ENCODE measurements at places on chromosomes 6 and 20.

DNA sequence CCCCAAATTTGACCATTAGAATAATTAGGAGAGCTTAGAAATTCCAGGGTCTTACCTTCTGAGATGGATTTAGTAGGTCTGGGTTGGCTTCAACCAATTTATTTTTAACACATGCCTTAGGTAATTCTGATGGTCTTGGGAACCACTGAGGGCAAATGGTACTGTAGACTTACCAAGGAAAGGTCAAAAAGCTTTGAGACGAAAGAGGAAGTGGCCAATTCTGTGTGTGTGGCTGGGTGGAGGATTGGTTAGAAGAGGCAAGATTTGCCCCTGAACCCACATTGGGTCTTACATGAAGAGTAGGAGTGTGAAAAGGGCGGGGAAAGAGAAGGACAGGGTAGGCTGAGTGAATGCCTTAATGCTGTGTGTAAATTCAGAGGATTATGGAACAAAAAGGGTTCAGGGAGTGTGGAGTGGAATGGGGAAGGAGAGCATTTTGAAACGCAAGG is 2.7 kb downstream of the ITCH start:
- peak; percentile 86 for DNase-seq

- no peak for DNase-seq
Measured at GRCh38 chr6:167266830-167267555, 24.1 kb upstream of the UNC93A start.

DNA sequence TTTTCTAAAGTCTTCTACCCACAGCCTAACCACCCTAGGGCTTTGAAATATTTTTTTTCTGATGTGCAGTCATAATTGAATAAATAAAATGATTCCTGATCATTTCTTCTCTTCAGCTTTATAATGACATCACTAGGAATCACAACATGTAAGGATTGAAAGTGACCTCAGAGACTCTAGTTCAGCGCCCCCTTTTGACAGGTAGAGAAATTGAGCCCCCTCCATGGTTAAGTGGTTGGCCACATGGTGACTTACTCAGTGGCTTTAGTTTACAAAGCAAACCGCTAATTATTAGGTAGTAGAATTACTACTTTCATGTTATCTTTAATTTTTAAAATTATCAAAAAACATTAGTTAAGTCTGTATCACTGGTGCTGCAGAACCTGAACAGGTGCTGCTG is 13.3 kb upstream of the SLC2A12 start:
- peak; percentile 16 for DNase-seq

- DNase-seq, result no peak
Measured at GRCh38 chr6:11368760-11369159, 136.3 kb upstream of the NEDD9 start.

DNA sequence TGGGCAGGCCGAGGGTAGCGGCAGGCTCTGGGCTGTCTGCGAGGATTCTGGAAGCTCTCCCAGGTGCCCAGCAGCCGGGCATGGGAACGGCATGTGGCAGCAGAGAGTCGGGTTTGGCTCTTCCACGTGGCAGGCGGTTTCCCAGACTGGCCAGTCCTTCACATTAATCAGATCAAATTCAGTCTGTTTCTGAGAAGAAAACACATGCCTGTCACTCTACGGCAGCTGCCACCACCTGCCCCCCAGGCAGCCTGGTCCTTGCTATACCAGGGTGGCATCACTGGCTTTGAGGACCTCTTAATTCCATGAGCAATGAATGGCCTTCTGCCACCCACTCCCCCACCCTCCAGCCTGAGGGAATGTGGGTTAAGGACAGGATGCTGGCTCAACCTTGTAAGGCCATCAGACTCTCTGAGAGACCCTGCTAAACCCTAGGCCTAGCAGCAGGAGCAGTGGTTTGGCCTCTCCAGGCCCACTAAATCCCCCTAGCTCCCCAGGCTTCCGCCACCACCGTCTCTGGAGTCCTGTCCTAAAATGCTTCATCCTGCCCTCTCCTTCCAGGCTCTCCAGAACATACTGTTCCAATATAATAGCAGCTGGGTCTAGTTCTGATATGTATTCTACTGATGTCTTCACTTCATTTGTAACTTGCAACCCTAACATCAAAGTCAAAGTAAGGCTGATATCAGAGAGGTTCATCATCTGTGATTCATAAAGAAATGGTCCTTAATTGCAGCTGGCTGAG is 47.8 kb downstream of the PLCG1 start:
- DNase-seq, result no peak

DNA sequence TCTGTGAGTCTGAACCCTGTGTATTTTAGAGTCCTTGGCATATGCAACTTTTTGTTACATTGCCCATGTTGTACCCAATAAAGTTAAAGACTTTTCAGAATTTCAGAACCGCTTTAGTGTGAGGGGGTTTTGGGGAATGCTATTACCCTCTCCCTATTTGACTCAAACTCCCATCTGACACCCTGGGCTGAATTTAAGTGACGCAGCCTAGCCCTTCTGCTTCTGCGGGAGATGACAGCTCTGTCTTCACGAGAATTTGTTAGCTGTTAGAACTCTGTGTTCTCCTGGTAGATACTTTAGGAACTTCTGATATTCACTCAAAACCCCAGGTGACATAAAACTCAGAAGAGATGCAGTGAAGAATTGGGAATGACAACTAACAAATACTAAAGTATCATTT is 500.6 kb upstream of the ID4 start:
- DNase-seq, result no peak

GRCh38 chr6:958488-958887 is 265.5 kb upstream of the EXOC2 start:
- no peak for DNase-seq

- DNase-seq, result no peak
Measured at GRCh38 chr6:110710115-110710514, 105.2 kb downstream of the CDK19 start.

GRCh38 chr6:255751-256083 is 36.6 kb upstream of the DUSP22 start:
- peak; percentile 94 for DNase-seq

GRCh38 chr6:161414180-161414579 is 140.3 kb upstream of the AGPAT4 start:
- DNase-seq, result no peak

DNA sequence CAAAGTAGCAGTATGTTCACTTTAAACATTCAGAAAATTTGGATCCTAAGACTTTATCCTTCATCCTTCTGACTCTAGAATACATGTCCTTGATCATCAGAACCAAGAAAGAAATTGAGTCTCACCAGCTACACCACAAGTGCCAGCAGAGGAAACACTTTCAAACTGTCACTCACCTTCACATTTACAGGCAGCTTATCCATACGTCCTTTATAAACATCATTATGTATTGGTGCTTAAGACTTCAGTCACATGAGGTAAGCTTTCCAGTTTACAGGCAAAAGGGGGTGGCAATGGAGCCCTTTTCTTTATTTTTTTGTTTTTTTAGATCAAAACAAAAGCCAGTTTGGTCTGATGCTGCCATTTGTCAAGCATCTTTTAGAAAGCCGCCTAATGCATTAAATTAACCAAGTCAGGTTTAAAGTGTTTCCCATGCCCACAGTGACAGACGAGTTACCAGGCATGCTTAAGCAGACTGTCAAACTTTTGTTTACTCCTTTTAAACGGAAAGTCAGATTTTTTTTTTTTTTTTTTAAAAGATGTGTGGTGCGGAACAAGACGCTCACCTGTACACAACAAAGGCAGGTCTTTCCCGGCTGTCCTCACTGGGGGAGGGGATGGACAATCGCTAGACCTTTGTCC is 952 bp upstream of the BRPF3 start:
- DNase-seq, result no peak

- no peak for DNase-seq
Measured at GRCh38 chr20:45833883-45834796, 541 bp downstream of the SNX21 start.

- peak; percentile 50 for DNase-seq
Measured at GRCh38 chr20:47620808-47621805, 119.4 kb downstream of the NCOA3 start.

DNA sequence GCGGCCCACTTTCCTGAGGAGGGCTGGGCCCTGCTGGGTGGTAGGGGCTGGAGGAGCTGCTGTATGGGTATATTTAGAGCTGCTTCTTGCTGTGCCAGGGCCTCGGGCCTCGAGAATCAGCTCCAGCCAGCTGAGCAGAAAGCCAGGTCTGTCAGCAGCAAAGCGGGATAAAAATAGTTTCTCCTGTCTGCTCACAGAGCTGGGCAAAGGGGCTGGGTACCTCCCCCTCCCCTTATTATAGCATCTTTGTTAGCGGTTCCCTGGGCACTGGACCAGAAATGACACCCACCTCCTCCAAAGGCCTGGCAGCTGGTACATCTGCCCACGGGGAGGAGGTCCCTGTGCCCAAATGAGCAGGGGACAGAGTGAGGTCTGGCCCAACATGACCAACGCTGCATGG is 6.0 kb downstream of the SCRT2 start:
- DNase-seq, result no peak

DNA sequence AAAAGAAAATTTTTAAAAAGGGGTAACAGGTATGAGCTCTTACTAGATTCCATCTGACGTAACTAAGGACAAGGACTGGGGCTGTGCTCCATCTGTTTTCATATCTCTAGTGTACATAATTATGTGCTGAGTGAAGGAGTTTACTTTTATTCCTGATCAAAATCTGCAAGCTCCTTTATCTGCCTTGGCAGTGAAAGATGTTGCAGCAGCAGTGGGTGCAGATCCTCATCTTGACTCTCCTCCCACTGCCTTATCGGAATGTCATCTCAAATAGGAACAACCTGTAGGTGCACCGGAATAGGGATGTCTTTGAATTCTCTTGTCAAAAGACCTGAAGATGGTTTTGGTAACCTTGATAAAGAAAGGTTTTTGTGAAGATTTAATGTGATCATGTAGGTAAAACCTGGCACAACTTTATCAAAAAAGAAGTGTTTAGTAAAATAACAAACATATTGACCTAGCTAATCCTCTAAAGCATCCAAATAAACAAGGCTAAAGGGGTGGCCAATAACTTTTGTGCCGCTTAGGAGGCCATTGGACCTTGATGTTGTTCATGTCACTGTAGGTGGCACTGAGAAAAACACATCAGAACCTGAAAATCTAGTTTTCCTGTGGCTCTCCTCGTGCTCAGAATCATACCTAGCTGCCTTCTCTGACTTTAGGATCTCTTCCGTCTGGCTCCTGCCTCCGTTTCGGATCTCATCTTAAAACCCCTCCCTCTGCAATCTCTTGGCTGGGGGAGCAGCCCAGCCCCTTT is 19.0 kb upstream of the SLC16A10 start:
- DNase-seq, result no peak

- DNase-seq, result no peak
Measured at GRCh38 chr6:151034825-151035781, 169.6 kb downstream of the MTHFD1L start.

- no peak for DNase-seq
Measured at GRCh38 chr6:133594652-133595110, 294.2 kb upstream of the TCF21 start.

- DNase-seq, result peak; percentile 16
Measured at GRCh38 chr6:13985663-13986325, 61.0 kb downstream of the RNF182 start.

GRCh38 chr6:105994118-105994590 is 92.0 kb upstream of the PRDM1 start:
- DNase-seq, result peak; percentile 80

- peak; percentile 24 for DNase-seq
Measured at GRCh38 chr20:905396-905961, 10.7 kb downstream of the ANGPT4 start.

GRCh38 chr6:158131926-158132325 is 36.1 kb downstream of the SERAC1 start:
- peak; percentile 15 for DNase-seq

DNA sequence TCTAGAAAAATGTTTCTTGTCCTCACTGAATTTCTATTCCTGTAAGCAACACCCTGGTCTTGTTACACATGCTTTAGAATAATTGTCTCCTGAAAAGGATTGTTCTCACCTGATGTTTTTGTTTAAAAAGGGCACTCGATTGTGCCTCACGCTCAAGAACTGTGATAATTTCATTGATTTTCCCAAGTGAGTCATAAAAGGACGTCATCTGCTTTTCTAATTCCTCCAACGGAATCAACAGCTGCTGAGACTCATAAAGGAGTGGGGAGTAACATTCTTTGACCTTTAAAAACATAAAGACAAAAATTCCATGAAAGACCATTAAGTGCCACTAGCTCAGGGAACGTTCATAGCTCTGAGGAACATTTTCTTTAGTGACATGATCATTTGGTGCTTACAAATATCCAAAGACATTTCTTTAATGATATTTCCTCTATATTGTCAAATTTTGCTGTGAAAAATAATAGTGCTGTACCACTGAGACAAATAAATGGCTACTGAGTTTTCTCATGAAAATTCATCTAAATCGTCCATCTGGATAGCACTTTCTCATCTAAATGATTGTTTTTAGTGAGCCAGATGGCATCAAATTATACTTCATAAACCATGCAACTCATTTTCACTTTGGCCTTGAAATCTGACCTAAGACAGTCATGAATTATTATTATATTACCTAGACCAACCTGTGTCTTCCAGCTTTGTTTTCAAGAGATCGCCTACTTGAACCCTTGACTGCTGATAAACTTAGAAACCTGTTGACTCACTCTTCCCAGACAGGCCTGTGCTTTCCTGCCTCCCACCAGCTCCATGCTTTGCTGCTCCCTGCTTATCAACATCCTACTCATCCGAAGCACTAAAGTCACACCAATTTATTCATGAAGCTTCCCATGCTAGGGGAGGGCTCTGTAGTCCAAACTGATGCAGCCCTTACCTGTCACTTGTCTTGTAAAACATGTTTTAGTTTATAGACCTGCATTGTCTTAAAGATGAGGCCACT is 178.2 kb downstream of the SYNE1 start:
- no peak for DNase-seq

DNA sequence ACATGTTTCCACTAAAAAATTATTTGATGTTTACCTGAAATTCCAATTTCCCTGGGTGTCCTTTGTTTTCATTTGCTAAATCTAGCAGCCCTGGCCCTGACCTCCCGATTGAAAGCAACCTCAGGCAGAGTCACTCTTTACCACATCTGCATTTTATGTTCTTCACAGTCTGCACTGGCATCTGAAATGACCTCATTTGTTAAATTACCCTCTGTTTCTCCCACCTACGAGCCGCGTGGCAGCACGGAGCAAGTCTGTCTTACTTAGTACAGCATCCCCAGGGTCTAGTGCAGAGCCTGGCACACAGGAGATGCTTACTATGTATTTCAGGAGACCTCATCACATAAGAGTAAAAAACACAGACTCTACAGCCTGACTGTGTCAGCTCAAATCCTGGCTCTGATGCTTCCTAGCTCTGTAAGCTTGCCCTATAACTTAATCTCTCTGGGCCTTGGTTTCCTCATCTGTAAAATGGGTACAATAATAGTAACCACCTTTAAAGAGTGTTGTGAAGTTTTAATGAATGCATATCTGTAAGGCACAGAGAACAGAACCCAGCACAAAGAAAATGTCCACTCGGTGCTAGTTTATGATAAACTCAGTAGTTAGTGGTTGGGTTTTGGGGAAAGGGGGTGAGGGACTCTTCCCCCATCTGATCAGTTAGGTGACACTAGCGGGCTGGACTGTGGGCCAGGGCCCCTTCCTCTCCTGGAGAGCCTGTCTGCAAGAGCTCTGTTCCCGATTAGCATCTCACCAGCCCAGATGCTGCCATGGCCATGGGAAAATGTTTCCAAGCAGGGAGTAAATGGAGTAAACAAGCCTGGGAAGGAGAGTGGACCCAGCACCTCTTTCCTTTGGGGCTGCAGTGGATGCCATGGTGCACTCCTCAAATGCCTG is 88.2 kb downstream of the PREX1 start:
- peak; percentile 29 for DNase-seq

GRCh38 chr6:121042766-121043165 is 291.5 kb downstream of the TBC1D32 start:
- no peak for DNase-seq

- DNase-seq, result no peak
Measured at GRCh38 chr6:66357781-66358180, 650.8 kb upstream of the EYS start.
